Lung (tissue), 17 donors: ENCODE measurements at places on chromosomes 1 and 21. TPM values are rescaled to one million over a fixed set of nuclear protein-coding genes. Genes with fewer than 3 reads are reported as not detected.

Gene CR1L
- 2.6 TPM for total RNA-seq

Gene PPIAL4G
- total RNA-seq = 0.20 TPM

Gene TRIM45
- total RNA-seq = 6.0 TPM

Gene TNFRSF14
- total RNA-seq = 67.4 TPM

Gene BTBD19
- 20.0 TPM for total RNA-seq

Gene C1orf53
- 3.6 TPM for total RNA-seq

Gene NFASC
- total RNA-seq = 4.8 TPM

Gene RGS13
- total RNA-seq = 0.48 TPM

Gene ROR1
- 47.0 TPM for total RNA-seq

Gene RCOR3
- 41.9 TPM for total RNA-seq
